ENCODE measurements at places on chromosomes 7 and 10.

- DNase-seq, result peak; percentile 4
These were observed 129.2 kb upstream of the NRBF2 start for GRCh38 chr10:63003816-63004453.

- DNase-seq, result peak; percentile 62
These were observed 385.8 kb downstream of the ETV1 start for GRCh38 chr7:13603661-13604060.

- DNase-seq, result no peak
These were observed 15.9 kb upstream of the NEBL start for GRCh38 chr10:20912969-20913368.

GRCh38 chr10:85666102-85666501 is 700.5 kb downstream of the GRID1 start:
- DNase-seq, result no peak

DNA sequence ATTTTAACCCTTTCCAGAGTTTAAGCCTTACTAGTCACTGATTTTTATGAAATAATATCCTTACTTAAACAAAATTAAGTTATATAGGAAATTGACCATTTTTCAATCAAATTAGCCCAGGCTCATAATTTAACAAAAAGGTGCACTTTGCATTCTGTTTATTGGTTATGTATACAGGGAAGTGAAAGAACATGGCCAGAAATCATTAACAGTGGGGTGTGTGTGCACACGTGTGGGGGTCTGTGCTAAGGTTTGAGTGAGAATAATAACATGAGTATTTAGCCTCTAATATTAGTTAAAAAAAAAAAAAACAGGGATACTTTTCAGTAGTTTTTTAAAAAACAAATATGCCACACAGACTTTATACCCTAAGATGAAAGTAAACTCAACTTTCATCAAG is 510.5 kb upstream of the PFKP start:
- DNase-seq, result no peak

GRCh38 chr10:91652364-91652763 is 19.5 kb upstream of the PPP1R3C start:
- DNase-seq, result peak; percentile 99

DNA sequence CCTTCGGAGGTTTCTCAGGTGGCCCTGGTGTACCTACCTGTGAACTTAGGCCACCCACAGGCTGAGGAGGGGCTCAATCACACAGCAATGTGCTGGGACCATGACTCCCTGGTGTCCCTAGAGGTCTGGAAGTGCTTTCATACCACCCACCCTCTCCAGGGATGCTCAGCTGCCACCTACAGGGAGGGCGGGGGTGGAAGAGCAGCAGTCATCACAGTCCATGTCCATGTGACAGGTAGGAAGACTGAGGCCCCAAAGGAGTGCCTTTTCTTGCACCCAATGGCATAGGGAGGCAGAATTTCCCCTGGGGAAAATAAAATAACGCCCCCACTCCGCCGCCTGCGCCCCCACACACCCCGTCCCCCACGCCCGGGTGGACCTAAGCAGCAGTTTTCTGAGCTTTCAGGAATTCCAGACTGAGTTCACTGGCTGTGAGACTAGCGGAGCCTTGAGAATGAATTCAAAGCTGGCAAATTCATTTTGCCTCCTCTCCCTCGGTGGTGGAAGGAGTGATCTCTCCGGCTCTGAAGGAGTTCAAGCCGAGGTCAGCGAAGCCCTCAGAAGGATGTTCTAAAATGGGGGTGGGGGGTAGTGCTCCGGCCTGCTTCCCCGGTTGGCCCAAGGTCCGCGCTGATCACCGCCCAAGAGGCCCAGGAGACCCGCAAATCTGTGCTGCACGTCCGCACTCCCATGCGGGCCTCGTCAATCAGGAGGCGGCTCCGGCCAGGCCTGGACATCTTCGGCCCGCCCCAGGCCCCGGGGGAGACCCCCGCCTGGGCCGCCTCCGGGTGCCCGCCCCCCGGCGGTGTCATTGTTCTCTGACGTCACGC is 2.1 kb upstream of the ZMIZ1 start:
- DNase-seq, result peak; percentile 48

GRCh38 chr7:135913404-135913803 is 63.8 kb downstream of the MTPN start:
- no peak for DNase-seq

DNA sequence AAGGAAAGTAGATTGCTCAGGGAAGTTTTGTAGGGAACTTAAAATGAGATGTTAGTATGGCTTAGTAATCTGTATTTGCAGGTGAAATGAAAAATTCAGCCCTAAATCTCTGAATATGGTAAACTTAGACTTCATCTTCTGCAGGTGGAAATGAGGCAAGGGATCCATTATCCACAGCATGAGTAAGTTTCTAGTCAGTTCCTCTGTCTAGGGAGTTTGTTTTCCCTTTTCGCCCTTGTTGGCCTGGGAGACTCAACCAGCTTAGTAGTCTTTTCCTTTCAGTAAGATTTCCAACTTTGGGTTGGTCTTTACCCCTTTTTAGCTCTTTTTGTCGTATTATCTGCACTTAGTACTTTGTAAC is 65.6 kb downstream of the ZEB1 start:
- DNase-seq, result no peak

DNA sequence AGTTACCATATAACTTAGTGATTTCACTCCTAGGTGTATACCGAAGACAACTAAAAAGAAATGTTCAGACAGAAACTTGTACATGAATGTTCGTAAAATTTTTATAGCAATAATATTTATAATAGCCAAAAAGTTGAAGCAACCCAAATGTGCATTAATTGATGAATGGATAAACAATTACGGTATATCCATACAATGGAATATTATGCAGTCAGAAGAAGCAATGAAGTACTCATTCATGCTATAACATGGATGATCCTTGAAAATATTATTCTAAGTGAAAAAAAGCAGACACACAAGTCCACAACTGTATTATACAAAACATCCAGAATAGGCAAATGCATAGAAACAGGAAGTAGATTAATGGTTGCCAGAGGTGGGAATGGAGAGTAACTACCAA is 183.9 kb downstream of the RNLS start:
- no peak for DNase-seq

GRCh38 chr7:151423936-151424335 is 14.1 kb upstream of the WDR86 start:
- DNase-seq, result no peak

- DNase-seq, result no peak
These were observed 13.3 kb upstream of the IFIT1B start for GRCh38 chr10:89364531-89364930.

DNA sequence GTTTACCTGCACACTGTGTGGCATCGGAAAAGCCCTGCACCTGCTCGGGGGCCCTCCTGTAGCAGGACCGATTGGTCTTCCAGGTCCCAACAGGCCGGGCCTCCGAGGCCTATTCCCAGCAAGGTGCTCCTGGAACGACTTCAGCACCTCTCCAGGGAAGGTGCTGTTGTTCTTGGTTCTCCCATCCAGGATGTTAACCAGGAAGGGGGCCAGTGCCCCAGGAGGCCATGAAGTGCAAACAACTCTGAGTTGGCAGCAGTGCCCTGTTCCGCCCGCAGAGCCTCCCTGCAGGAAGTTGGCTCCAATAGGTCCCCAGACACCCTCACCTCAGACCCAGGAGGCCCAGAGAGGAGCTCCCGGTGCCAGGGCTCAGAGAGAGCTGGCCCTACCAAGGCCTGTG is 64.0 kb upstream of the DUSP5 start:
- no peak for DNase-seq

GRCh38 chr10:113921561-113922370 is 67.3 kb downstream of the NHLRC2 start:
- no peak for DNase-seq

- no peak for DNase-seq
These were observed 26.0 kb upstream of the PCBD1 start for GRCh38 chr10:70914316-70914864.

DNA sequence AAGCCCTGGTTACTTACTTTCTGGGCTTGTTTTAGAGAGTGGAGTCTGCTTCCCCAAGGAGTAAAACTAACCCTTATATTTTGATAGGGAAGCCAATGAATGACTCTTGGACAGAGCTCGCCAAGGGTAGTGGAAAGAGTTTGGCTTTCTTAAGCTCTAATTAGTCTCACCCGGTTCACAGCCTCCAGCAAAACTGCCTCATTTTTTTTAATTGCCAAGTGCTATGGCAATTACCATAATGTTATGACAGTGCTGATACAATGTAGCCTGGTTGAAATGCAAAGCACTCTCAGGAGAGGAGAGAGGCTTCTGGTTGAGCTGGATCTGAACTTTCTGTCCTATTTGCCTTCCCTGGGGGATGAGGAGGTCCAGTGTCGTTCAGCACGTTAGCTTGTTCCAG is 376.1 kb upstream of the CHRM2 start:
- no peak for DNase-seq

DNA sequence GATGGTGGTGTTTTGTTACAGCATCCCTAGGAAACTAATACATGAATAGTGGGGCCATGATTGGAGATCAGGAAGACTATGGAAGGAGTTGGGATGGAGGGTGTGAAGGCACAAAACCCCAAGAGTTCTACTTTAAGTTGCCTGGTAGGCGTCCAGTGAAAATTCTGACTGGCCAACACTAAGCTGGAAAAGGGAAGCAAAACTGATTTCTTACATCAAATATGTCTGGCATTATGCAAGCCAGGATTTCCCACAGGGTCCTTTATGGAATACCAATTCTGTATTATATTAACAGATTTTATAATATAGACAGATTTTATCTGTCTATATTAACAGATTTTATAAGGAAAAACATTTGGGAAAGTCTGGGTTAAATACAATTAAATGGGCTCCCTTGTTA is 16.2 kb downstream of the CPVL start:
- DNase-seq, result no peak

DNA sequence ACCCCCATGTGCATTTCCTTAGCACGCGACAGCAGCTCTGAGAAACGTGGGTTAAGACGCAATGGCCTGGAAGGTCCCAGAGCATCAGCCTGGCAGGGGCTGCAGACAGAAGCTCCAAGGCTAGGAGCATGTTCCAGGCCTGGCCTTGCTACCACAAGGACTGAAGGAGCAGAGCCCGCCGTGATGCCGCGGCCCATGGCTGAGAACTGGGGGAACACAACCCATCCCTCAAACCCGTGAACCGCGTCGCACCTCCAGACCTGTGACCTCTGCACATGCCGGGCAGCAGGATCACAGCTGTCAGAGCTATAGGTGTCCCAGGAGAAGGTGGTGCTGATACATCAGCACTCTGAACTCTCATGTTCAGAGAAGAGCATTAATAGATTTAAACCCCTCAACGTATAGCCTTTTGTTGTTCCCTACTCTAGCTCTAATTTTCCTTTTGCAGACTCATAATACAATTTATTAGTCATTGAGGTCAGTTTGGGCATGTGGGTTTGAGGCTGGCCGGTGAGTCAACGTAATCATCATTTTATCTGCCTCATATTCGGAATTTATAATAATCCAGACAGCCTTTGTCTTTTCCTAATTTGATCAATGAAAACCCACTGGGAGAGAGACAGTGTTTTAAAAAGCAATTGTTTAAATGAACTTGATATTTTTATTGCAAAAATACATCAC is 222.5 kb upstream of the TCERG1L start:
- no peak for DNase-seq

DNA sequence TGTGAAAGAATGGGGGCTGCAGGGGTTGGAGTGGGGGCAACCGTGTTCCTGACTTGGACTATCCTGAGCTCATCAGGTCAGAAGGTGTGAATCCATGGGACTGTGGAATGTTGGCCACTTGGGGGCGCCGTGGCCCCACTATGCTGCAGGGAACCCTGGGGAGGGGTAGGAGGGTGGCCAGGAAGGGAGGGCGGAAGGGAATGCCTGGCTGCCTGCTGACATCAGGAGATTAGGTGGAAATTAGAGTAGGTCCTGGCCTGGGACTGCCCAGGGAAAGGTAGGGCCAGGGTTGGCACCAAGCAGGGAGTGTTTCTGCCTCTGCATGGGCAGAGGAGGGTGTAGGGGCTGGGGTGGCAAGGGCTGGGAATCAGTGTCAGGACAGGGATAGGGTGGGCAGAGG is 65.8 kb upstream of the PRSS58 start:
- DNase-seq, result peak; percentile 79

- peak; percentile 72 for DNase-seq
These were observed at the start of gene SUN1 for GRCh38 chr7:832167-832967. Gene SUN1 (plus strand): TSS chr7:832476. CDS start chr7:832525, 49 bp downstream.

- DNase-seq, result no peak
These were observed 14.2 kb downstream of the FBH1 start for GRCh38 chr10:5904227-5904626.

DNA sequence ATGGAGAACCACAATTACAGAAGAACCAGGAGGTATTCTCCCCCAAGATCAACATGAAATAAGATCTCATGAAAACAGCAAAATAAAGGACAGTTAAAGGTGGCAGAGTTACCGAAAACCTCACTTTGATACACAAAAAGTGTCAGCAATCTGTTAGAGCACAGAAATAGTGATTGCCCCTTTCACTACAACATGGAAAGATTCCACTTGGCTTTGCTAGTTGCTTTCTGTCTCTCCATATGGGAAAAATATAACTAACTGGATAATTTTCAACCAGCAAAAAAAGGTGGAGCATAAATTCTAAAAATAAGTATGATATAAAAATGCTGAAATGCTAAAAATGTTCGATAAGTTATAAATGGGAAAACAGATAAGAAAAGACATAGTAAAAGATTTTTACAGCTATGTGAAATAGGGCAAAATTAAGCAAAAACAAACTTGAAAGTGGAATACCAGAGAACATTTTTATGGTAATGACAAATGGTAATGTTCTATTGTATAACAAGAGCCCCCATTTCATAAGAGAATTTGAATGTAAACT is 90.2 kb downstream of the GPR85 start:
- no peak for DNase-seq

DNA sequence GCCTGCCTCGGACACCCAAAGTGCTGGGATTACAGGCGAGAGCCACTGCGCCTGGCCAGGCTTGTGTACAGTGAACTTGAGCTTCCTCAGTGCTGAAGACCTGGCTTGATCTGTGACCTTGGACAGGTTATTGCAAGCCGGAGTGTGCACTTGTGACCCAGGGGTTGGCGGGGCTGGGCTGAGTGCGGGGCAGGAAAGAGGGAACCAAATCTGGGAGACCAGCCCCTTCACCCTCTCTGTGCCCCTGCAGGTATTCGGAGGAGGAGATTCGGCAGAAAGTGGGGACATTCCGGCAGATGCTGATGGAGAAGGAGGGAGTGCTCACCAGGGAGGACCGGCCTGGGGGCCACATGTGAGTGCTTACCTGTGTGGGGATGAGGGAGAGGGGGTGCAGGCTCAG is 46.2 kb downstream of the SRRM3 start:
- no peak for DNase-seq

DNA sequence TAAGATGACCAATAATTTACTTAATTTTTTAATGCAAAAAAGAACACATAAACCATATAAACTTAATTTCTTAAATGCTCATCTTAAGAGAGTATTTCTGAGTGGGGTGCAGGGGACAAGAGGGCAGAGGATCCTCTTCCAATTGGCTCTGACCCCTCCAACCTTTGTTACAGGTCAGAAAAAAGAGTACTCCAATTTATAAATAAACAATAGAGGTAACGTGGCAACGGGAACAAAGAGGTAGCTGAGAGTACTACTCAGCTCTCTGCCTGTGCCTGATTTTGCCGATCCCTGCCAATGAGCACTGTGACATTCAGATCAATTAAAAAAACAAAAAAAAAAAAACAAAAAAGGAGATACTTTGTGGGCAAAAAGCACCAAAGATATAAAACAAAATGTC is 307.9 kb downstream of the PARD3 start:
- DNase-seq, result no peak

GRCh38 chr7:47893238-47893637 is 55.0 kb downstream of the PKD1L1 start:
- DNase-seq, result peak; percentile 19

Data from ACHN (cell line).